ENCODE measurements at places on chromosomes 3 and 15.

DNA sequence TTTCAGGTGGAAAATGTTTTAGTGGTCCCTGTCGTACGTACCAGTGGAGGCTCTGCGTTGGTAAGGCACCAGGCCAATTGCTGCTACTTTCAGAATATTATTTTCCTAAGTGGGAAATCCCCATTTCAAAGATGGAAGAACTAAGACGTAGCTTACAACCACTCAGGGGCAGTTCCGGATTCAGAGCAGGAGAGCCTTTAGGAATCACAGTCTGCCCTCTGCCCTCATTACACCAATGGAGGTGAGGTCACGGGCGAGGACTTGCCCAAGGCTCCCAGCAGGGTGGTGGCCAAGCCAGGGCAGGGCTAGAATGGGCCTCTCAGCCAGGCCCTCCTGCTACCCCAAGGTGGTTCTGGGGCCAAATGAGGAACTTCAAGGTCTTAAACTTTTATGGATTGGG lies 72.6 kb downstream of the RASGRF1 start:
- DNase-seq, result no peak

DNA sequence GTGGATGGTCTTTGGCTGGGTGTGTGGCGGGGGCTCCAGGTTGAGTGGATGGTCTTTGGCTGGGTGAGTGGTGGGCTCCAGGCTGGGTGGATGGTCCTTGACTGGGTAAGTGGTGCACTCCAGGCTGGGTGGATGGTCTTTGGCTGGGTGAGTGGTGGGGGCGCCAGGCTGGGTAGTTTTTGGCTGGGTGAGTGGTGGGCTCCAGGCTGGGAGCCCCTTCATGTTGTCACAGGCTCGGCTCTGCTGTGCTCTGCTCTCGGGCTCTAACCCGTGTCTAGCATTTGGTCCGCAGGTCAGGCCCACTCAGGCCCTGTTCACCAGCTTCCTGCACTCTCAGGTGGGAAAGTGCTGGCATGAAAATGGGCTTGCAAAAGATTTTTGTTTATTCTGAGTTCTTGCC lies 25.1 kb downstream of the CD276 start:
- no peak for DNase-seq

- no peak for DNase-seq
These were observed 45.3 kb upstream of the SEC22A start for GRCh38 chr3:123156276-123156995.

DNA sequence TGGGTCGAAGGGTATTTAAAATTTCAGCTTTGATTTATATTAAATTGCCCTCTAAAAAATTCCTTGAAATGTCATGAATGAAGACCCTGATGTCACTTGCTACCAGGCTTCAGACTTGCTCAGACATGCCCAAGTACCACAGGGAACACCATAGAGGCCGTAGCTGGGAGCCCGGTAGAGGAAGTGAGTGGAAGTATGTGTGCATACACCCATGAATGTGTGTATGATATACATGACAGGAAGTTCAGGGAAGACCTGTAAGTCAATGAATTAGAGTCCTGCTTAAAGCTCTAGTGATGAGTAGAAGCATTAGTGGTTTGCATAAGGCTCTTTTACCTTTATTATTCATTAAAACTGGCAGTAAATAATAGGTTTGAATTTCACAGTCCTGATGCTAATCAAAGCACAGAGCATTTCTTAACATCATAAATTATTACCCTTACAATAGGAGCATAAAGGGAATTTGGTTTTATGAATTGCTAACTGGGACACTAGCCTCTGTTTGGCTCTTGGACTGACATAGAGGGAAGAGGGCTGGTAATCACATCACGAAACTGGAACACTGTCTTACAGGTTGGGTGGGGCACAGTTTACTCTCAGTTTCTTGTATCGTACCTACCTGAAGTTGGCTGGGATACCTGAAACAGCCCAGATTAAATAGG lies 144.4 kb downstream of the CHST2 start:
- DNase-seq, result no peak

GRCh38 chr3:42368861-42369260 lies 41.5 kb downstream of the LYZL4 start:
- no peak for DNase-seq

DNA sequence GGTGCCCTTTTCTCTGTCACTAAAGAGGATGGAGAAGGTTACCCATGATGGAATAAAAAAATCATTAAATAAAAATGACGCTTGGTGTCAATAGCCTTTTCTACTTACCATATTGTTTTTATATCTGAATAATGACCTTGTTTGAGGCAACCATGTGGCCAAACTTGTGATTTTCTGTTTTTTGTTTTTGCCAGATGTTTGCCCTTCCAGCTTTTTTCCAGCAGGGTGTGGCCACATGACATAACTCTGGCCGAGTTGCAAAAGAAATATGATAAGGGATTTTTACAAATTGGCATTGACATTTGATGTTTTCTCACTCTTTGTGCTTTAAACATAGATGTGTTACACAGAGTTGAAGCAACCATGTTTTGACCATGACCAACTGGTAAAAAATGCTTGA lies 39.7 kb upstream of the EPHA3 start:
- no peak for DNase-seq

DNA sequence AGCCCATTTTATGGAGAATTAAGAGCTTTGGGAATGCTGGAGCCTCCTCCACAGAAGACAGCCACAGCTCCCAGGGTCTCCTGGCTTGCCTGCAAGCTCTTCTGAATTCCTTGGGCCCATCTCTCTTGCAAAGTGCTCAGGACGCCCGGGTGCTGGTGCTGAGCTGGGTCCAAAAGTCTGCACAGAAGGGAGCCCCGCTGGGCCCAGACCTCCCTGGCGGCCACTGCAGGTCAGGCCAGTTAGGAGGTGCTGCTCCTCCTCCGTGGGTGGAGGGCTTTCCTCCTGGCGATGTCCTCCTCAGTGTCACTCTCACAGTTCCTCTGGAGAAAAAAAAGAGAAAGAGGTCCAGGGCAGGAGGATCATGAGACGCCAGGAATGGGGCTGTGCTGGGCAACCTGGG lies 74.5 kb upstream of the HERC1 start:
- no peak for DNase-seq

- DNase-seq, result no peak
These were observed 470.8 kb upstream of the ROBO1 start for GRCh38 chr3:80238606-80239005.
